Left lung (tissue), 14 donors: ENCODE measurements at places on chromosomes 3 and 15. TPM values are rescaled to one million over a fixed set of nuclear protein-coding genes. Genes with fewer than 3 reads are reported as not detected.

- no peaks in the 10 kb centered on the region for H3K4me1 ChIP-seq
- no peaks in the 10 kb centered on the region for H3K36me3 ChIP-seq
- no peak for DNase-seq
- H3K27me3 ChIP-seq, result peaks cover 10% of the 10 kb centered on the region
- H3K4me3 ChIP-seq, result no peak overlapping the region
- no peak overlapping the region for H3K27ac ChIP-seq
Observed at GRCh38 chr3:10627884-10628572, 122.6 kb upstream of the ATP2B2 start.

DNA sequence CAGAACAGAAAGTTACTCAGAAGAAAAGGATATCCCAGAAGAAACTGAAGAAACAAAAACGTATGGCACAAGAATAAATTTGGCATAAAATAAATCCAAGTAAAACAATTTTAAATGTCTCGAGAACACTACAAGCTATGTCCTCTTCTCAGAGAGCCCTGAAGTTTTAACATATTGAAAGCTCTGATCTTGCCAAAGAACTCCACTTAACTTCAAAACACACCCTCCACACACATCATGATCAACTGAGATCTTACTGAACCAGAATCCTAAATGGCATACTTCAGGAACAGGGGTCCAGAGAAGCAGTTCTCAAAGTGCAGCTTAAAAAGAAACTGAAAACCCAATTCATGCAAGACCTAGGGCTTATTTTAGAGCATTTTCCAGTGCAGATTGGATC, 194.3 kb downstream of the MAGI1 start:
- H3K36me3 ChIP-seq, result no peaks in the 10 kb centered on the region
- H3K4me3 ChIP-seq, result no peak overlapping the region
- no peaks in the 10 kb centered on the region for H3K4me1 ChIP-seq
- no peaks in the 10 kb centered on the region for H3K27me3 ChIP-seq

GRCh38 chr3:64885055-64885454, 197.3 kb upstream of the ADAMTS9 start:
- H3K36me3 ChIP-seq, result no peaks in the 10 kb centered on the region
- H3K27ac ChIP-seq, result no peak overlapping the region
- no peaks in the 10 kb centered on the region for H3K27me3 ChIP-seq
- no peak for DNase-seq
- no peak overlapping the region for H3K4me3 ChIP-seq

The SCN11A gene
- total RNA-seq, result 0.13 TPM

The PLA2G4E gene
- total RNA-seq, result 0.12 TPM

- no peaks in the 10 kb centered on the region for H3K36me3 ChIP-seq
- DNase-seq, result no peak
- H3K4me1 ChIP-seq, result peaks cover 4% of the 10 kb centered on the region
- no peaks in the 10 kb centered on the region for H3K27me3 ChIP-seq
- H3K4me3 ChIP-seq, result no peak overlapping the region
- no peak overlapping the region for H3K27ac ChIP-seq
Observed at GRCh38 chr3:70471464-70472342, 159.3 kb upstream of the MDFIC2 start.

The GRM2 gene
- total RNA-seq, result 0.61 TPM

GRCh38 chr15:58932710-58933280, 684 bp downstream of the SLTM start:
- H3K4me3 ChIP-seq, result peak overlapping the region; percentile 77
- H3K4me1 ChIP-seq, result peaks cover 11% of the 10 kb centered on the region
- H3K36me3 ChIP-seq, result no peaks in the 10 kb centered on the region
- no peaks in the 10 kb centered on the region for H3K27me3 ChIP-seq

- H3K36me3 ChIP-seq, result no peaks in the 10 kb centered on the region
- no peak overlapping the region for H3K4me3 ChIP-seq
Observed at GRCh38 chr3:133464573-133464972, 64.7 kb downstream of the BFSP2 start.

- DNase-seq, result no peak
- no peak overlapping the region for H3K27ac ChIP-seq
- no peak overlapping the region for H3K4me3 ChIP-seq
- H3K36me3 ChIP-seq, result no peaks in the 10 kb centered on the region
Observed at GRCh38 chr15:66019368-66019767, 150.1 kb downstream of the RAB11A start.

GRCh38 chr3:190175490-190175889, 54.8 kb upstream of the P3H2 start:
- no peaks in the 10 kb centered on the region for H3K4me1 ChIP-seq
- no peaks in the 10 kb centered on the region for H3K27me3 ChIP-seq
- no peak overlapping the region for H3K4me3 ChIP-seq

- no peaks in the 10 kb centered on the region for H3K4me1 ChIP-seq
- H3K27ac ChIP-seq, result no peak overlapping the region
- no peaks in the 10 kb centered on the region for H3K27me3 ChIP-seq
- peaks cover 95% of the 10 kb centered on the region for H3K36me3 ChIP-seq
Observed at GRCh38 chr3:37346227-37347005, 172.0 kb upstream of the LRRFIP2 start.

The ACKR4 gene
- 4.8 TPM for total RNA-seq

GRCh38 chr3:94460931-94461330, 398.1 kb downstream of the NSUN3 start:
- no peak overlapping the region for H3K4me3 ChIP-seq
- H3K27me3 ChIP-seq, result no peaks in the 10 kb centered on the region

DNA sequence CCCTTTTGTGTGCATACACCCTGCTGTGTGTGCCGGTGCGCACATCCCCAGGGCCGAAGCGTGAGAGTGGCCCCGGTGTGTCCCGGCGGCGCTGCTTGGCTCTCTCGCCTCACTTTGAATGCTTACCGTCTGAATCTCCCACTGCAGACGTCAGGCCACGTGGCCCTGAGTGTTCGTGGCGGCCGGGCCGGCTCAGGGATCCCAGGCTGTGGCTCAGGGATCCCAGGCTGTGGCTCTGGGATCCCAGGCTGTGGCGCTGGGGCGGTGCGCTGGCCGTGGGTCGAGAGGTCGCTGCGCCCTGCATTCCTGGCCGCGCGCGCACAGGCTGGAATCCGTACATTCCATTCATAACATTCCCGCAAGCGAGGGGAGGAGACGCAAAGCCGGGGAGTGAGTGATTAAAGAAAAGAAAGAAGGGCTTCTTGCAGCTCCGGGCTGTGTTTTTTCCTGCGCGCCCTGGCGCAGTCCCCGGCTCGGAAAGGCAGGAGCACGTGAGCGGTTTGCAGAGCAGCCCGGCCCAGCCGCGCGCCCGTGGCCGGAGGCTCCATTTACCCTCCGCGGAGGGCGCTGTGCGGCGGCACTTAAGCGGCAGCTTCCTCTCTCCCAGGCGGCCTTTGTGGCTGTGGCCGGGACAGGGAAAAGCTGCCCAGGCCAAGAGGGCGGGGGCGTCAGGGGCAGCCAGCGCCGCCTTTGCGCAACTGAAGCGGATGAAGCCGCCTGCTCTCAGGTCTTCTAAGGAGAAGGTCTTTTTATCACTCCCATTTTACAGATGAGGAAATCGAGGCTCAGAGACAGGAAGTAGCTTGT, 87.0 kb upstream of the ALDH1L1 start:
- DNase-seq, result peak; percentile 82
- peak overlapping the region; percentile 77 for H3K27ac ChIP-seq
- no peaks in the 10 kb centered on the region for H3K36me3 ChIP-seq
- H3K4me3 ChIP-seq, result peak overlapping the region; percentile 24
- H3K27me3 ChIP-seq, result peaks cover 38% of the 10 kb centered on the region
- peaks cover 27% of the 10 kb centered on the region for H3K4me1 ChIP-seq

The KLHL40 gene
- not detected for total RNA-seq

GRCh38 chr3:77038468-77038929, 1.4 kb upstream of the ROBO2 start:
- no peaks in the 10 kb centered on the region for H3K36me3 ChIP-seq
- peaks cover 57% of the 10 kb centered on the region for H3K27me3 ChIP-seq
- H3K4me1 ChIP-seq, result no peaks in the 10 kb centered on the region
- DNase-seq, result peak; percentile 93
- peak overlapping the region; percentile 50 for H3K27ac ChIP-seq

- H3K27ac ChIP-seq, result no peak overlapping the region
- peaks cover 10% of the 10 kb centered on the region for H3K36me3 ChIP-seq
- no peaks in the 10 kb centered on the region for H3K27me3 ChIP-seq
- no peaks in the 10 kb centered on the region for H3K4me1 ChIP-seq
- DNase-seq, result no peak
Observed at GRCh38 chr15:48774484-48774883, 36.4 kb downstream of the CEP152 start.

DNA sequence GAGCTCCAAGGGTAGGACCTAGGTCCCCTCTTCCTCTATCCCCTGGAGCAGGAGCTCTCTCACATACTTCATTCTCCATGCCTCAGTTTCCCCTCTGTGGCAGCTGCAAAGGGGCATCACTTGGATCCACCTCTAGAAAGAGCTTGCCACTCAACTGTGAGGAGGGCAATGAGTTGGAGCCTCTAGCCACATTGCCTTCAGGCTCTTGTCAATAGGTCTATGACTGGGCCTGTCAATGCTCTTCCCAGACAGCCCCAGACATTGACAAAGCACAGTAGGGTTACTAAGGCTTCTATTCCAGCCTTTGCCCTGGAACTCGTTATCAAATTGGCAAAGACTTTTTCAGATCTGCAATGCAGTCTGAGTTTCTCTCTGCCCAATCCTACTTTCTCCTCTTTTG, 4.4 kb upstream of the VIPR1 start:
- peaks cover 8% of the 10 kb centered on the region for H3K27me3 ChIP-seq
- no peak for DNase-seq
- H3K4me3 ChIP-seq, result no peak overlapping the region
- H3K4me1 ChIP-seq, result peaks cover 22% of the 10 kb centered on the region
- no peaks in the 10 kb centered on the region for H3K36me3 ChIP-seq

- H3K4me3 ChIP-seq, result no peak overlapping the region
- DNase-seq, result no peak
- no peak overlapping the region for H3K27ac ChIP-seq
Observed at GRCh38 chr15:57726411-57726810, 19.9 kb downstream of the POLR2M start.

DNA sequence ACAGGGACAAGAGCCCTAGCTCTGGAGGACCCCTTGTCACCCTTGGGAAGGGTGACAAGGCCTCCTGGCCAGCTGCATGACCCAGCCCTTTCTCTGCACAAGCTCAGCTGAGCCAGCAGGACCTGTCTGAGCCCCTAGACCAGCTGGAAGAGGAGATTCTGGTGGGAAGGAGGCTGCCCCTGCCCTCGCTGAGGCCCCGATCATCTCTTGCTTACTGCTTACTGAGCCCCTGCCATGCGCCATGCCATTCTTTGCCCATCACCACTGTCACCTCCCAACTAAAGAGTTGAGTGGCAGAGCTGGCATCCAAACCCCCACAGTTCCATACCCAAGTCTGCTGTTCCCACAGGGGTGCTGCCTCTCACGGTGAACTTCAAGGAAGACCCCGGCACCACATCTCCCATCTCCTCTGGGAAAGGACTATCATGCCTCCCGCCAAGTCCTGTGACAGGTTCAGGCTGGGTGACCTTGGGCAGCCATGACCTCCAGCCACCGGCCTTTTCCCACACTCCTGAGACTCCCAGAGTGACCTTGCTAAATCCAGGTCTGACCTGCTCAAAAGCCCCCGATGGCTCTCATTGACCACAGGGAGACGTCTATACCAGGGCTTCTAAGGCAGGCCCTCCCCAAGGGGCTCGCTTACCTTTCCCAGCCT, 34.0 kb downstream of the ACSBG1 start:
- no peaks in the 10 kb centered on the region for H3K27me3 ChIP-seq
- H3K4me1 ChIP-seq, result no peaks in the 10 kb centered on the region
- H3K27ac ChIP-seq, result no peak overlapping the region
- H3K36me3 ChIP-seq, result no peaks in the 10 kb centered on the region

The ITIH1 gene
- not detected for total RNA-seq

GRCh38 chr3:68116580-68116979, 462.2 kb upstream of the SUCLG2 start:
- H3K4me1 ChIP-seq, result no peaks in the 10 kb centered on the region
- no peak overlapping the region for H3K27ac ChIP-seq
- H3K4me3 ChIP-seq, result no peak overlapping the region
- H3K27me3 ChIP-seq, result no peaks in the 10 kb centered on the region

DNA sequence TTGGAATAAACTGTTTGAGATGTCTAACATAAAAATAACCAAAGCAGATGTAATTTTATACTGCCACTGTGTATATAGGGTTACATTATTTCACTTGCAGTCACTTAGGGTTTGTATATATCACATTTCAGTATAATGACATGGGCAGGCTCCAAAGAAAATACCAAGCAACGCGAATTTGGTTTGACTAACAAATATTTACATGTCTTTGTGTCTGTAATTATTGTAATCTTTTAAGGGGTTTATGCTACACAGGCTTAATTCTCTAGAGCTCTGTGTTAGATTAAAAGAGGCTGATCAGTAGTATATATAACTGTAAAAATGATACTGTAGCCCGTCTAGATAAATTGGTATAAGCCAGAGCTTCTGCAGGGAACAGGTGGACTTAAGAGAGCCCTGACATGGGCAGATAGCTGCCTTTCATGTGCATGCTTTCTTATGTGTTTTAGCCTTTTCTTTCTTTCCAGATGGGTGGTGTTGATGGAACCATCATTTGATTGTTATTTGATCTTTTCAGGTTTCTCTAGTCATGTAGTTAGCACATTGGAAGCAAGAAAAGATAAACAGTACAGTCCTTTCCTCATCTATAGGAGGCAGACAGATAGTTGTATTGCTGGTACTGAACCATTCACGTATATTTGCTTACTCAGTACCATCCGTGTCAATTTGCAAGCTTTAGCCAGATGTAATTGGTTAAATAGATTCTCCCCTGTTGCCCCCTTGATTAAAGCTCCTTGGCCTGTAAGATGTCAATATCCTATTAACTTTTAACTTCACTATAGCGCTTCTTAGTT, 86.1 kb downstream of the GALK2 start:
- H3K27ac ChIP-seq, result no peak overlapping the region
- H3K4me3 ChIP-seq, result no peak overlapping the region
- no peak for DNase-seq
- no peaks in the 10 kb centered on the region for H3K4me1 ChIP-seq
- no peaks in the 10 kb centered on the region for H3K27me3 ChIP-seq

The ARGFX gene
- total RNA-seq, result not detected

GRCh38 chr3:54157860-54158259, 35.5 kb downstream of the CACNA2D3 start:
- H3K27me3 ChIP-seq, result no peaks in the 10 kb centered on the region
- H3K4me3 ChIP-seq, result no peak overlapping the region
- no peak for DNase-seq
- H3K36me3 ChIP-seq, result no peaks in the 10 kb centered on the region

- DNase-seq, result no peak
- H3K4me1 ChIP-seq, result no peaks in the 10 kb centered on the region
- no peaks in the 10 kb centered on the region for H3K27me3 ChIP-seq
- H3K36me3 ChIP-seq, result no peaks in the 10 kb centered on the region
Observed at GRCh38 chr3:172782235-172782634, 31.7 kb downstream of the ECT2 start.

The HHLA2 gene
- 2.5 TPM for total RNA-seq

DNA sequence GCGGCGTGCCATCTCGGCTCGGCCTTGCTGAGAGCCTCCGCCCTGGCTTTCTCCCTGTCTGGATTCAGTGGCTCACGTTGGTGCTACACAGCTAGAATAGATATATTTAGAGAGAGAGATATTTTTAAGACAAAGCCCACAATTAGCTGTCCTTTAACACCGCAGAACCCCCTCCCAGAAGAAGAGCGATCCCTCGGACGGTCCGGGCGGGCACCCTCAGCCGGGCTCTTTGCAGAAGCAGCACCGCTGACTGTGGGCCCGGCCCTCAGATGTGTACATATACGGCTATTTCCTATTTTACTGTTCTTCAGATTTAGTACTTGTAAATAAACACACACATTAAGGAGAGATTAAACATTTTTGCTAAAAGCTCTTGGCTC, 54.1 kb downstream of the PLXNA1 start:
- peaks cover 11% of the 10 kb centered on the region for H3K4me1 ChIP-seq
- H3K36me3 ChIP-seq, result no peaks in the 10 kb centered on the region
- H3K27ac ChIP-seq, result no peak overlapping the region
- no peak overlapping the region for H3K4me3 ChIP-seq
